Colonic mucosa (tissue), 4 donors: ENCODE measurements at places on chromosomes 7 and 10. TPM values are rescaled to one million over a fixed set of nuclear protein-coding genes. Genes with fewer than 3 reads are reported as not detected.
A peak's percentile ranks its signal among the peaks of the same experiment; 100 is the strongest.

- H3K4me3 ChIP-seq = no peak overlapping the region
- H3K27me3 ChIP-seq = no peaks in the 10 kb centered on the region
- DNase-seq = no peak
- peaks cover 30% of the 10 kb centered on the region for H3K4me1 ChIP-seq
- H3K27ac ChIP-seq = peak overlapping the region; percentile 15
- H3K36me3 ChIP-seq = no peaks in the 10 kb centered on the region
Measured at GRCh38 chr10:59901470-59901869, 4.9 kb downstream of the CCDC6 start.

DNA sequence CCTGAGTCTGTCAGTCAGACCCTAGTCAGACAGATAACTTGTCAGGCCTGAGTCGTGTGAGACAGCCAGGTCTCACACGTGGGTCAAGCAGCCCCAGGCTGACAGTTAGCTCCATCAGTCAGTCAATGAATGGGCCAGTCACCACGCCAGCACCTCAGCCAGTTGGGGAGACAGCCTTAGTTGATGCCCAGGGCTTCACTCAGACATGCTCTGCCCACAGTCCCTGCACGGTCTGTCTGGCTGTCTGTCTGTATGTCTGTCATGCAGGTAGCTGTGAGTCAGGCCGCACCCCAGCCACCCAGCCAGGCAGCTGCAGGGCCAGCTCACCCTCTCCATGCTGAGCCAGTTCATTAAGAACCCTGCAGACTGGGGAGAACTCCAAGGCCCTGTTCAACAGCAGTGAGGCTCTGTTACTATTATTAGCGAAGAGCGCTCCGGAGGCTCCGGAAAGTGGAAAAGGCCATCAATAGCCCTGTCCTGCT, 141.1 kb upstream of the PCBD1 start:
- H3K4me1 ChIP-seq = no peaks in the 10 kb centered on the region
- H3K4me3 ChIP-seq = no peak overlapping the region
- no peaks in the 10 kb centered on the region for H3K36me3 ChIP-seq

DNA sequence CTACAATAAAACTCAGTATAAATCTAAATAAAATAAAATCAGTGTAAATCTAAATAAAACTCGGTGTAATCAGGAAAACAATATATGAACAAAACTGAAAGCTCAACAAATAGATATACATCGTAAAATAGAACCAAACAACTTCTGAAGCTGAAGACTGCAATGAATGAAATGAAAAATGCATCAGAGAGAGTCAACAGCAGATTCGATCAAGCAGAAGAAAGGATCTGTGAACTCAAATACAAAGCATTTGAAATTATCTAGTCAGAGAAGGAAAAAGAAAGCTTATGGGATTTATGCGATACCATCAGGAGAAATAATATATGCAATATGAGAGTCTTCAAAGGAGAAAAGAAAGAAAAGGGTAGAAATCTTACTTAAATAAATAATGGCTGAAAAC, 255.0 kb downstream of the BICC1 start:
- H3K27me3 ChIP-seq = no peaks in the 10 kb centered on the region
- H3K36me3 ChIP-seq = no peaks in the 10 kb centered on the region
- H3K4me3 ChIP-seq = no peak overlapping the region
- no peaks in the 10 kb centered on the region for H3K4me1 ChIP-seq
- H3K27ac ChIP-seq = no peak overlapping the region
- no peak for DNase-seq

DNA sequence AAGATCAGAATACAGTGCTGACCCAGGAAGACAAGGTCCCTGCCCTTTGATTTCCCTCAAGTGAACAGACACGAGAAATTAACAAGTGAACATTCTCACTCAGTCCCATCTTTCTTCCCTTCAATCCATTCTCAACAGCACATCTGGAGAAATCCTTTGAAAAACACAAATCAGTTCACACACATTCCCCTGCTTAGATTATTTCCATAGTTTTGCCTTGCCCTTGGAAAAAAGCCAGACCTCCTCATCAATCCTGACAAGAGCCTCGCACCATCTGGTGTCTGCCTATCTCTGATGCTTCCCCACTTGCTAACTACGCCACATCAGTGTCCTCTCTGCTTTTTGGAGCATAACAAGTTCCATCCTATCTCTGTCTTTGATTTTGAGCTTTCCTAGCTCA, 94.4 kb upstream of the KIAA1217 start:
- no peaks in the 10 kb centered on the region for H3K4me1 ChIP-seq
- no peaks in the 10 kb centered on the region for H3K36me3 ChIP-seq

DNA sequence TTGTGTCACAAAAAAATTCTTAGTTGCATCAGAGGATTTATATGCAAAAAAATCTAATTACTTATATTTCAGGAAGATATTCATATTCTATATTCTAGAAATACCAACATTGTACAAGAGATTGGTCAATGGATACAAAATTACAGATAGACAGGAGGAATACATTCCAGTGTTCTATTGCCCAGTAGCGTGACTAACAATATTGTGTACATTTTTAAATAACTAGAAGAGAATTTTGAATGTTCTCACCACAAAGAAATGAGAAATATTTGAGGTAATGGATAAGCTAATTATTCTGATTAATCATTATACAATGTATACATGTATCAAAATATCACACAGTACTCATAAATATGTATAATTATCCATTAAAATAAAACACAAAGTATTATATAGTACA, 253.3 kb downstream of the IPMK start:
- no peaks in the 10 kb centered on the region for H3K27me3 ChIP-seq
- H3K4me3 ChIP-seq = no peak overlapping the region
- H3K27ac ChIP-seq = no peak overlapping the region

GRCh38 chr7:30920021-30920583, 8.4 kb downstream of the AQP1 start:
- no peak overlapping the region for H3K27ac ChIP-seq
- no peaks in the 10 kb centered on the region for H3K36me3 ChIP-seq
- DNase-seq = no peak
- no peaks in the 10 kb centered on the region for H3K4me1 ChIP-seq

- no peak for DNase-seq
- no peaks in the 10 kb centered on the region for H3K36me3 ChIP-seq
- no peak overlapping the region for H3K27ac ChIP-seq
- H3K27me3 ChIP-seq = no peaks in the 10 kb centered on the region
Measured at GRCh38 chr10:119957451-119957850, 64.9 kb downstream of the SEC23IP start.

- H3K36me3 ChIP-seq = no peaks in the 10 kb centered on the region
- DNase-seq = no peak
- H3K4me1 ChIP-seq = no peaks in the 10 kb centered on the region
- H3K27me3 ChIP-seq = peaks cover 32% of the 10 kb centered on the region
Measured at GRCh38 chr10:21501091-21501490, 24.4 kb downstream of the SKIDA1 start.

- no peaks in the 10 kb centered on the region for H3K4me1 ChIP-seq
- H3K36me3 ChIP-seq = no peaks in the 10 kb centered on the region
- DNase-seq = no peak
- no peak overlapping the region for H3K27ac ChIP-seq
Measured at GRCh38 chr10:34262985-34263384, 552.1 kb downstream of the PARD3 start.

Gene PRR15
- total RNA-seq = 129 TPM

GRCh38 chr7:34104115-34104514, 198.8 kb downstream of the BMPER start:
- no peak for DNase-seq
- no peak overlapping the region for H3K4me3 ChIP-seq
- H3K27me3 ChIP-seq = no peaks in the 10 kb centered on the region
- no peaks in the 10 kb centered on the region for H3K4me1 ChIP-seq
- H3K36me3 ChIP-seq = no peaks in the 10 kb centered on the region
- no peak overlapping the region for H3K27ac ChIP-seq

- DNase-seq = no peak
- H3K36me3 ChIP-seq = no peaks in the 10 kb centered on the region
- H3K27me3 ChIP-seq = no peaks in the 10 kb centered on the region
- H3K4me1 ChIP-seq = no peaks in the 10 kb centered on the region
- H3K4me3 ChIP-seq = no peak overlapping the region
Measured at GRCh38 chr10:30199376-30200016, 140.1 kb upstream of the JCAD start.

- no peak for DNase-seq
- H3K4me3 ChIP-seq = no peak overlapping the region
- no peaks in the 10 kb centered on the region for H3K36me3 ChIP-seq
- no peaks in the 10 kb centered on the region for H3K27me3 ChIP-seq
- no peaks in the 10 kb centered on the region for H3K4me1 ChIP-seq
- H3K27ac ChIP-seq = no peak overlapping the region
Measured at GRCh38 chr10:1519391-1519790, 217.9 kb downstream of the ADARB2 start.

Gene PON1
- not detected for total RNA-seq

DNA sequence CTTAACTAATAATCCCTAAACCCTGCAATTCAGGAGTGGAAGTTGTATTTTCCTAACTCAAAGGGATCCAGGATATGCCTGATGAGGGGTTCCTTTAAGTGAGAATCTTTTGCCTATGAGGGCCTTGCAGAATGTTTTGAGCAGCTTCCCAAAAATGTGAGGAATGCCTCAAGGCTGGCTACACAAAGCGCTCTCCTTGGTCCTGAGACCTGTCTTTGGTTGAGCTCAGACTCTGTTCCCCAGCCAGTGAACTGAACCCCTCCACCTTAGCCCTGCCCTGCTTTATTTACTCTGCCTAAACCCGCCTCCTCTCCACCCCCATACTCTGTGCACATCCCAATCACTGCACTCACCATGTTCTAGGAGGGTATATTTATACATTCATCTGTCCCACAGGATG, 108.6 kb downstream of the NRCAM start:
- H3K27ac ChIP-seq = no peak overlapping the region
- H3K36me3 ChIP-seq = no peaks in the 10 kb centered on the region
- no peak overlapping the region for H3K4me3 ChIP-seq
- no peaks in the 10 kb centered on the region for H3K4me1 ChIP-seq

- H3K4me1 ChIP-seq = no peaks in the 10 kb centered on the region
- H3K36me3 ChIP-seq = no peaks in the 10 kb centered on the region
- no peak overlapping the region for H3K27ac ChIP-seq
- no peaks in the 10 kb centered on the region for H3K27me3 ChIP-seq
Measured at GRCh38 chr10:46299536-46300369, 13.0 kb downstream of the ANTXRL start.

DNA sequence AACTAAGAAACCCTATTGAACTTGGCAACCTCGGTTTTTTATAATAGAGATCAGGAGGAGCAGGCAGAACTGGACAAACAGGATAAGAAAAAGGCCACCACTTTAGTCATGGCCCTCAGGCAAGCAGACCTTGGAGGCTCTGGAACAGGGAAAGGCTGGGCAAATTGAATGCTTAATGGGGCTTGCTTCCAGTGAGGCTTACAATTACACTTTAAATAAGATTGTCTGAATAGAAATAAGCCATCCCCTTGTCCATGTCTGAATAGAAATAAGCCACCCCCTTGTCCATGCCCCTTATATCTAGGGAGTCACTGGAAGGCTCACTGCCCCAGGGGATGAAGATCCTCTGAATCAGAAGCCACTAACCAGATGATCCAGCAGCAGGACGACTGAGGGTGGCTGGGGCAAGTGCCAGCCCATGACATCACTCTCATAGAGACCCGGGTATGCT, 40.6 kb downstream of the AKR1B15 start:
- H3K36me3 ChIP-seq = no peaks in the 10 kb centered on the region
- no peak overlapping the region for H3K4me3 ChIP-seq
- H3K27ac ChIP-seq = no peak overlapping the region
- H3K27me3 ChIP-seq = no peaks in the 10 kb centered on the region
- H3K4me1 ChIP-seq = no peaks in the 10 kb centered on the region
- no peak for DNase-seq

DNA sequence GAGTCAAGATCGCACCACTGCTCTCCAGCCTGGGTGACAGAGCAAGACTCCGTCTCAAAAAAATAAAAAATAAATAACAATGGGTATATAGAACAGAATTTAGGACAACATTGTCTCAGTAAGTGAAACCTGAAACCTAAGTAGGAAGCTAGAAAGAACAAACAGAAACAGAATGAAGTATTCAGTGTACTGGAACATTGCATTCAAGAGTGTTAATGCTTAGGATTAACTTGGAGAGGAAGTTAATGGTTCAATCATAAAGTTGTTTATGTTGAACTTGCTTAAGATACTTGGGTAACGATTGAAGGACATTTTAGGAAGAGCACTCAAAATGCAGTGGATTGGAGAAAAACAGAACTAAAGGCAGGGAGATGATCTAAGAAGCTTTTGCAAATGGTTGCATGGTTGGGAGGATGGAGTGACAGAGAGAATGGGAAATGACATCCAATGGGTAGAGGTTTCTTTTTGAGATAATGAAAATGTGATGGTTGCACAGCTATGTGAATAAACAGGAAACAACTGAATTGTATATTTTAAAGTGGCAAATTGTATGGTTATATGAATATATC, 233.7 kb downstream of the ADK start:
- no peak overlapping the region for H3K27ac ChIP-seq
- H3K4me3 ChIP-seq = no peak overlapping the region
- no peak for DNase-seq
- no peaks in the 10 kb centered on the region for H3K27me3 ChIP-seq

Gene MARVELD1
- 31.7 TPM for total RNA-seq

DNA sequence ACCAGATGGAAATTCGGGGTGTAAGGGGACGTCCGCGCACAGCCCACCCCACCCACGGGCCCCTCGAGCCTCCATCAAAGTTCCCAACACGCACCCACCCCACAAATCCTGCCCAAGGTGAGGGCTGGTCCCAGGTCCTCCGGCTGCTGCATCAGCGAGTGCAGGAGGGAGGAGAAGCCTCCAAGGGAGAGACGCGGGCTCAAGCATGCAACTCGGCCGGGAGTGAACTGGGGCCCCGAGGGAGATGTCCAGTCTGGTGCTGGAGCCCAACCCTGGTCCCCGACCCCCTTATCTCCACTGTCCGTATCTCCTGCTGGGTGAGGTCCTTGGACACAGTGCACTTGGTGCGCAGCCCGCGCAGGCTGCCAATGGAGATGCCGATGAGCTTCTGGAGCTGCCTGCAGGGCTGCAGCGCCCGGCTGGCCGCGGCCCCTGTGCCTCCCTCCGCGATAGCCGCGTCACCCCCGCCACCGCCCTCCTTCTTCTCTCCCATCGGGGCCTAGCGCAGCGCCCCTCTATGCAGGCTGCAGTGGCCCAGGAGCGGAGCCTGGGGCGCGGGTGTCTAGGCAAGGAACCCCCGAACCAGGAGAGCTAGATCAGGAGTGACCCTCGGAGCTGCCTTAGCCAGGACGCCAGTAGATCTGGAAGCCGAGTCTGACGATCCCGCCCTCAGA, 489.2 kb downstream of the ZNF33B start:
- no peak for DNase-seq
- H3K27ac ChIP-seq = no peak overlapping the region
- H3K27me3 ChIP-seq = no peaks in the 10 kb centered on the region
- no peaks in the 10 kb centered on the region for H3K36me3 ChIP-seq

Gene LRRD1
- not detected for total RNA-seq

Gene ICA1
- total RNA-seq = 46.1 TPM
